ENCODE measurements at places on chromosomes 5 and 9. TPM values are rescaled to one million over a fixed set of nuclear protein-coding genes. Genes with fewer than 3 reads are reported as not detected.

The TAF11L5 gene
- not detected for polyA plus RNA-seq

The F2RL1 gene
- polyA plus RNA-seq: not detected

GRCh38 chr5:3007577-3007976, 256.1 kb upstream of the IRX2 start:
- H3K27ac ChIP-seq: no peak overlapping the region
- H3K36me3 ChIP-seq: no peaks in the 10 kb centered on the region
- H3K4me1 ChIP-seq: no peaks in the 10 kb centered on the region
- no peak for DNase-seq
- H3K4me3 ChIP-seq: no peak overlapping the region

DNA sequence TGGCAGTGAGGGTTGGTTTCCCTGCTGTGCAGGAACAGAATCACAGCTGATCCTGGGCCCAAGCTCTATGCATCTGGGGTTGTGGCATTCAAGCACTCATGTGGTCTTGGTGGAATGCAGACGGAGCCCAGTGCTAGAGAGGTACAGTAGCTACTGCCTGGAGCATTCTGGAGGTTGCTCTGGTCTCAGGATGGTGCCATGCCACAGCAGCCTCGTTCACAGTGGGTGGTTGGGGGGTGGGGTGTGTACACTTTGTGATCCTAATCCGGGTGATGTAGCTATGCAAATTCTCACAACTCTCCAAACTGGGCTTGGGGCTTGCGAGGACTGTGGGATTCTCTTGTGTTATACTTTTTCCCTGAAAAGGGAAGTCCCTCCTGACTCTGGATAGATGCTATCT, 45.2 kb downstream of the FGD3 start:
- H3K4me1 ChIP-seq: peaks cover 77% of the 10 kb centered on the region
- peaks cover 14% of the 10 kb centered on the region for H3K36me3 ChIP-seq
- no peak for DNase-seq
- no peaks in the 10 kb centered on the region for H3K27me3 ChIP-seq
- no peak overlapping the region for H3K4me3 ChIP-seq
- H3K27ac ChIP-seq: no peak overlapping the region

DNA sequence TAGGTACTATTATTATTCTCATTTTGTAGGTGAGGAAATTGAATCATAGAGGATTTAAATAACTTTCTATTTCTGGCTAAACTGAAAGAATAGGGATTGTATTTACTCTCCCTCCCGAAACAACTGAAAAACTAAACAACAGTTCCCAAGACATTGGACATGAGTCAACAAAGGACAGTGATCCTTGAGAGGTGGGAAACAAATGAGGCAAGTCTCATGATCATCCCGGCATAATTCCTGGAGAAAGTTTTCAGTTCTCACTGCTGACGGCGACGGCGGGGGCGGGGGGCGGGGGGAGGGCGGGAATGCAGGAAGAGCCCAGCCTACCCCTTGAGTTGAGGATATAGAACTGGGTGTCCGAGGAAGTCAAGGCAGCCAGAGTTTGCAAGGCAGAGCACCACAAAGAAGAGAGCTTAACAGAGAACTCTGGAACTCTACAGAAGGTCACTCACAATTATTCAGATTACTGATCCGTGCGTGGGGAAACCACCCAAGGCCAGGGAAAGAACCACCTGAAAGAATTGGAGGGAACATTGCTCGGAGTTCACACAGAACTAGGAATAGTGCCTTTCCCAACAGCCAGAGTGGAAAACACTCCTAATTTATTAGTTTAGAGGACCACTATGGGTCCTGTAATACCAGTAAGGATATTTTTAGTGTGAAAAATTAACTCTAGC, 27.4 kb upstream of the WHRN start:
- peaks cover 8% of the 10 kb centered on the region for H3K27me3 ChIP-seq
- H3K4me1 ChIP-seq: peaks cover 13% of the 10 kb centered on the region
- peaks cover 9% of the 10 kb centered on the region for H3K36me3 ChIP-seq
- no peak for DNase-seq
- no peak overlapping the region for H3K27ac ChIP-seq
- no peak overlapping the region for H3K4me3 ChIP-seq

DNA sequence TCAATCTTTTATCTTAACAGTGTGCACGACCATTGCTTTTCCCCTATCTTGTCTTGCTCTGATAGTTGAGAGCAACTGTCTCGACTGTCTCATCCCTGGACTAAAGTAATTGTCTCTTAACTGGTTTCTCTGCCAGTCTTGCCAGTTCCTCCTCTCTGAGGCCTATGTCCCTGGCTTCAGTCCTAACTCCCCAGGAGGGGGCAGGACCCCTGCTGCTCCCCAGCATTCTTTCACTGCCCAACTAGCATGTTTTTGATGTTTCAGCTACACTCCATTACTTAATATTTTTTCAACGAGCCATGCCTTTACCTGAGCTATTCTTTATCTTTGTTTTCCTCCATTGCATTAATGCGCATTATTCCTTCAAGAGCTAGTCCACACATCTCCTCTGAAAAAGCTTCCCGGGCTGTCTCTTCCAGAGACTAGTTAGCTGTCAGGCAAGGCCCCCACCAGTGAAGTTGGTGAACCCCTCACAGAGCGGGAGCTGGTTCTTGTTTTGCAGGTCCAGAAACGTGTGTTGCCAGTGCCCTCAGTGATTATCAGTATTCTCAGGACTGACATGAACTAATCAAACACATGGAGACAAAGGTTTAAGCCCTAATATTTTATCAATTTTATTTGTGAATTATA, 291.7 kb upstream of the KCNN2 start:
- H3K27ac ChIP-seq: no peak overlapping the region
- H3K4me3 ChIP-seq: no peak overlapping the region
- H3K27me3 ChIP-seq: peaks cover 6% of the 10 kb centered on the region

GRCh38 chr5:68332080-68332451, 116.5 kb downstream of the PIK3R1 start:
- DNase-seq: no peak
- H3K36me3 ChIP-seq: no peaks in the 10 kb centered on the region
- H3K27me3 ChIP-seq: peaks cover 11% of the 10 kb centered on the region

DNA sequence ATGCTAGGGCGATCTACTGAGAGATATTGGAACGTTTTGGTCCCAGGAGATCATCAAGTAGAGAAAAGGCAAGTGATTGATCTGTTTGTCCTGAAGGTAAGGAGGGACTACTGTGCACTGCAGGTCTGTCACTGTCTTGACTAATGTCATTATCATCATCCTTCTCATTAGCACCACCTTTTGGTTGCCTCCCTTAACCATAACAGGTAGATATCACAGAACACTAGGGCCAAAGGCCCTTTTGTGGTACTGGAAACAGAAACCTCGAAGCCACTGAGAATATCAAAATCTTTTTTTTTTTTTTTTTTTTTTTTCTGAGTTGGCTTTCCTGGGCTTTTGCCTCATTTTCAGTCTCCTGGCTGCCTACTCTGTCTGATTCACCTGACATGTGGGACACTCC, 134.0 kb downstream of the KCTD16 start:
- H3K4me3 ChIP-seq: no peak overlapping the region
- peaks cover 11% of the 10 kb centered on the region for H3K27me3 ChIP-seq
- no peak for DNase-seq
- H3K27ac ChIP-seq: no peak overlapping the region

DNA sequence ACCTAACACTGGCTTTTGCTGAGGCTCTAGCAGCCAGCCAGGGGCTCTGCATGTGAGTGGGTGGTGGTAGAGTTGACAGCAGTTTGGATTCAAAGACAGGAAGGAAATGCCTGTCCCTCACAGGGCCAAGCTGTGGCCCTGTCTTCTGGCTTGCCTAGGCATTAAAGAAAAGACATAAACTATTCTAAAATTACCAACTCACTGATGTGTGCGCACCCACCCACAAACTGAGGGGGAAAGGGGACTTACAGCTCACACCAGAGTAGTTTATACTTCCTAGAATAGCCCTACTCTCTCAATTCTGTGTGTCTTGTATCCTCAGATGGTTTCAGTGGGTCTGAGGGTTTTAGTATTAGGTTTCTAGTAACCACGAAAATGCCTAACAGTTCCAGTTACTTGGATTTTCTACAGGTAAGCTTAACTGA, 18.3 kb upstream of the IL13 start:
- H3K36me3 ChIP-seq: peaks cover 43% of the 10 kb centered on the region
- no peaks in the 10 kb centered on the region for H3K4me1 ChIP-seq
- H3K27me3 ChIP-seq: no peaks in the 10 kb centered on the region
- no peak overlapping the region for H3K4me3 ChIP-seq
- no peak for DNase-seq
